Stimulated activated CD4-positive, alpha-beta T cell treated with anti-CD3 and anti-CD28 coated beads, Interleukin-4, amount 100 ng/mL, for 4 hours (primary cell): ENCODE measurements at places on chromosomes 4 and X.

DNA sequence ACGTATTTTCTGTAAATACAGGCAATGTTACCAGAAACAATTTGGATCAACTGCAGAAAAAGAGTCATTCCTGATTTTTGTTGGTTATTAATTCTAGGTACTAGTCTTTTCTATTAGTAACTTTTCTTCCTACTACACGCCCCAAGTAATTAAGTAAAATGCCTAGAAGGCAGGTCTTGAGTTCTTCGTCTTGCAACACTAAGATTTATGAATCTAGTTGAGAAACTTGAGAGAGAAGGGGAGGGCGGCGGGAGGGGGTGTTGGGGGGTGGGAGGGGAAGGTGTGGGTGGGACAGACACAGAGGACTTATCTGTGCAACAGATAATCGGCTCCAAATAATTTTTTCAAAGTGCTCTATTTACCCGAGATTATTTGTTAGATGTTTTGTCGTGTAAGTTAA lies 3.0 kb downstream of the RAP2C start:
- no peak for DNase-seq

DNA sequence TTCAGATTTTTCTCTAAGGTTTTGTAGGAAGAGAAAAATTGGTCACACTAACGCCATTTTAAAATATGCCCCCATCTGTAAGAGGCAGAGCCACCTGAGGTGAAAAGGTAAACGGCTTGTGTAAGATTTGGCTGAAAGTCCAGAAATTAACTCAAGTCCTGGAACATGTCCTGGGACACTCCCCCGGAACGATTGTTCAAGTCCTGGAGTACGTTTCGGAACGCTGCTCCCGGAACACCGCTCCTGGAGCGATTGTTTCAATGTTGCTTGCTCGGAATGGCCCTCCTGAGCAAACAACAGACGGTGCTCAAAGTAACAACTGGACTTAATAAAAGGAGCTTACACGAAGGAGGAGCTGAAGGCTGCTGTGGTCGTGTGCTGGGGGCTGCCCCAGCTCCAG lies 796.5 kb upstream of the SLIT2 start:
- no peak for DNase-seq

DNA sequence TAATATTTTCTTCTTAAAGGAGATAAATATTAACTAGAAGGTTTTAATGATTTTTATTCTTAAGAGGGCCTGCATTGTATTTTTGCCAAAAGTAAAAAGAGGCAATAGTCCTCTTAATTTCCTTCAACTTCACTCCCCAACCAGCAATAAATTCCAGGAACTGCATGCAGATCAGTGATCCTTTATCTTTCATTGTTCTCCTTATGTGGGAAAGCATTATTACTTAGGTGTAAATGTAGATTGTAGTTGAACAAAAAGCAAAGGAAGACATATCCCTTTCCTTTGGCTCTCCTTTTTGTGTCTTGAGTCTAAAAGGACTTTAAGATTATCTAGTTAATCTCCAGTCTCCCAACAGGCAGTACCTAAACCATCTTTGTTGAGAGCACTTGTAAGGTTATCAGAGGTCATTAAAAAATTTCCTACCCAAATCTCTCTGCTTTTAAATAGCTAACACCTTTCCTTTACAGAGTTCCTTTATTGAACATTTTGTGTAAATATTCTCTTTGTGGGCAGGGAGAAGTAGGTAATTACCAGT lies 55.3 kb downstream of the RAPGEF2 start:
- DNase-seq = no peak

- DNase-seq = no peak
These were observed 81.6 kb downstream of the BANK1 start for GRCh38 chr4:101871962-101872676.
